ENCODE measurements at places on chromosomes 6 and 20.

- no peak for DNase-seq
Measured at GRCh38 chr6:157476797-157477196, 95.8 kb downstream of the ZDHHC14 start.

DNA sequence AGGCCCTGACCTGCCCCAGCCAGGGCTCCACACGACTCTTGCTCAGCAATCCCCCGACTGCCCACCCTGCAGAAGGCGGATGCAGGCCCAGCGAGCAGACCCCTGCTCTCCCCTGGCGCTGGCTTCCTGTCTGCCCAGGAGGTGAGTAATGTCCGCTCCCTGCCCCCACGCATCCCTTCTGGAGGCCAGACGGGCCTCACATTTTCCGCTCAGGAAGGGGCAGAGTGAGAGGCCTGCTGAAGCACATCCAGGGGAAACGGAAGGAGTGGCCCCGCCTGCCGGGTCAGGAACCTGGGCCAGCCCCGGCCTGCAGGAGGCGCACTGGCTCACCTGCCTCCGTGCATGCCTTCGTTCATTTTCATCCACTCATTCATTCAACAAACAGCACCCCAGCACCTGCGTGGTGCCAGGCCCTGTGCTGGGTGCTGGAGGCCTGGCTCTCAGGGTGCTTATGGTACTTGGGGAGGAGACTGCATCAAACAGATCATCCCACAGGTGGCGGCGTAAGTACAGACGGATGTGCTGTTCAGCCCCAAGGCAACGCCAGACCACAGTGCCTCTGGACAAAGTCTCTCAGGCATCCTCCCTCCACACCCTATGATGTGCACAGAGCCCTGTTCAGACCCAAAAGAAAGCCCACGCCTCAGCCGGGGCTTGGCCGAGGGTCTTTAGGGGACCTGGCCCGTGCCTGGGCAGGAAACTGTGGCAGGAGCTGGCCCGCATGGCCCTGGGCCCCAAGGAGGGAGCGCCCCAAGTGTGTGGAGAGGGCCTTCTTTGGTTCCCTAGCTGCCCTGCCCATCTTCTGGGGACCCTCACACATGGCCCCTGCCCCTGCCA is 112.1 kb downstream of the ASXL1 start:
- no peak for DNase-seq

GRCh38 chr6:110285306-110286060 is 72.7 kb downstream of the METTL24 start:
- no peak for DNase-seq

- DNase-seq: no peak
Measured at GRCh38 chr6:47343600-47343999, 33.9 kb upstream of the TNFRSF21 start.

GRCh38 chr6:46217671-46218131 is 46.9 kb upstream of the ENPP5 start:
- DNase-seq: no peak

DNA sequence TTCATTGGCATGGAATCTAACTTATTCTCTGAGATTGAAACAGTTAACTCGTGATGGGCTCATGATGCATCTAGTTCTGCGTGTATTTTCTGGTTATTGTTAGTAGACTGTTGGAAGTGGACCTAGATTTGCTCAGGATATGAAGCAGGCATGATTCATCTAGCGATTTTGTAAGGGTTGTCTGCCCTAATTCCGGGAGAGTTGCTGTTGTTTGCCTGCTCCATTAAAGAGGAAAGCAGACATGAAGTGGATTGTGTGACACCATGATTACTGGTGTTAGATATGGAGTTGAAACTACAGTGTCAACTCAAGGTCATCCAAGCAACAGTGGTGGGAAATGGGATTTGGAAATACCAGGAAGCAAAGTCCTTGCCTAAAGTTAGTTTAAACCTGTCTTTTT is 41.0 kb downstream of the SOX4 start:
- DNase-seq: peak; percentile 74

- DNase-seq: no peak
Measured at GRCh38 chr6:154433477-154434241, 76.8 kb downstream of the CNKSR3 start.

All from GM04504 (cell line).